ENCODE measurements at places on chromosomes 12 and 14. TPM values are rescaled to one million over a fixed set of nuclear protein-coding genes. Genes with fewer than 3 reads are reported as not detected.
A peak's percentile ranks its signal among the peaks of the same experiment; 100 is the strongest.

Gene PLD4
- 0.12 TPM for total RNA-seq

GRCh38 chr14:80764496-80764895 is 177.0 kb downstream of the CEP128 start:
- DNase-seq = no peak

Gene FIGNL2
- total RNA-seq = 0.27 TPM

DNA sequence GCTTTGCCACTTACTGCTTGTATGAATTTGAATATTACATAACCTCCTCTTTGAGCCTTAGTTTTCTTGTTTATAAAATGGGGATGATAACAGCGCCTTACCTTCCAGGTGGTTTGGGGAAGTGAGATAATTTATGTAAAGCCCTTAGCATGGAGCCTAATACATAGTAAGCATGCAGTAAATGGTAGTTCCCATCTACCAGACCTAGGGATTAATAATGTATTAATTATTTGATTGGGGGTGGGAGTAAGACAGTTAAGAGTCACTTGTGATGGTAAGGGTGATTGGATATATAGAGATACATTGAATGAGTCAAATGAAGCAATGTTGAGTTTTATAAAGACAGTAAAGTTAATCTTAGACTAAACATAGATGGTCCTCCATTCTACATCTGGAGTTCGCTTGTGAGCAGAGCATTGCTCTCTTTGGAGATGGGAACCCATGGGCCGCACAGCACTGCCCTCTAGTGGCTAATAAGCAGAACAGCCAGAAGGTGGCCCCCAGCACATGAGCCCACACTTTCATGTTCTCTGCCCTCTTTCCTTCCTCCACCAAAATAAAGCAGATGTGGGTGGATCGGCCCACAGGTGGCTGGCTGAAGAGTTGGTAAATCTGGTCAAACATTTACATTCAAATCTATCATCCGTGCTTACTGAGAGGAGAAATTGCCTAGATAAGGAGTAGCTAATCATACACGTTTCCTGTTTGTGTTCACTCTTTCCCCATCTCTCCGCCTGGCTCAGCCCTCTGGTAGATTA is 26.5 kb upstream of the TAMALIN start:
- no peak for DNase-seq

- DNase-seq = no peak
These were observed 111.9 kb downstream of the STAB2 start for GRCh38 chr12:103698752-103699560.

DNA sequence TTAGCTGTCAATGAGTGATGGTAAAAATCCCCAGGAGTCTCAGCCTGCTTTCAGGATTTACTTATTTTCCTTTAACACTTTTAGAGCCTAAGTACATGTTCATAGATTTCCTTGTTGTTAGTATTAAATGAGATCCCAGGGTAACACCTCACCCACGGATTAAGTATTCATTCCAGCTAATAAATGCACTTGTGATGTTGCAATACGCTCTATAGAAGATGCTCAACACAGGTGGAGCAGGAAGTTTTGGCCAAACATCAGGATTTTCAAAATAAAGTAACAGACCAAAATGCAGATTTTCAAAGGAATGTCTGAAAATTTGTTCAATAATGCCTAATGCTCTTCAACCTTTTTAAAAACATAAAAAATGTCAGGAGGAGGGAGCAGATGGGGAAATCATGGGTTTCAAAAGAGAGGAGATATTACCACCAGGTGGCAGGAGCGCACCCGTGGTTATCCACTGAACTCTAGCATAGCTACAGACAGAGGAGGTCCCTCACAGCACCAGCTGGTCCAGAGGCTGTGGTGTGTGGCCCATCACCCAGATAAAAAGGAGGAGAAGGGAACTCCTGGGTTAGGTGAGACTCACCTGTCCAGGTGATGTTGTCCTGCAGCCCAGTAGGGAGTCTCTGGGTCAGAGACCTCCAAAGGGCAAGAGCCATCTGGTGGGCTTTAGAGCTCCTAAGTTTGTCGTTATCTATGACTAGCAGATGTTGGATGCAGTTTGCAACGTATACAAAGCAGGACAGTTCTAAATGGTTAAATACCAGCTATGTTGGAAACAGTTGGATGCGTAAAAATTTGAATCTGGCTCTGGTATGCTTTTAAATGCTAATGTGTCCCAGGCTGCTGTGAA is 1158.4 kb upstream of the TMEM132C start:
- DNase-seq = peak; percentile 35

Gene GLIPR1L2
- 0.44 TPM for total RNA-seq

- DNase-seq = no peak
These were observed 30.6 kb upstream of the BTBD6 start for GRCh38 chr14:105217774-105218173.

DNA sequence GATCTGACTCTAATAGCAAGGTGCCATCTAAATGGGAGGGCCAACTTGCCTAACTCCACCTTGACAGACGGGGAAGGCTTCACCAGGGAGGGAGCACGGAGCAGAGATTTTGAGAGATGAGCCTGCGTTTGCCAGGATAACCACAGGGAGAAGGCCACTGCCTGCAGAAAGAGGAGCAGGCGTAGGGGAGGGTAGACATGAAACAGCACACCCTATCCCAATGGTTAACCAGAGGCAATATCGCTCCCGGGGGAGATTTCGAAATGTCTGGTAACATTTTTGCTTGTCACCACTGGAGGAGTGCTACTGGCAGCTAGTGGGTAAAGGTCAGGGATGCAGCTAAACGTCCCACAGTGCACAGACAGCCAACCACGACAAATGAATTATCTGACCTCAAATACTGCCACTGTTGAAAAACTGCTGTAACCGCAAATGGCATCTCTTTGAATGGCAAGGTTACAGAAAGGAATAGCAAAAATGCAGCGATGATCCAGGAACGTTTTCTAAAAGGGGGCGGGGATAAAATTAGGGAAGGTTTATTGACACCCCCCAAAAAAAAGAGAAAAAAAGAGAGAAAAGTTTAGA is 126.0 kb upstream of the ATF7IP start:
- no peak for DNase-seq

- no peak for DNase-seq
These were observed 154.4 kb upstream of the PDE3A start for GRCh38 chr12:20213723-20214625.

DNA sequence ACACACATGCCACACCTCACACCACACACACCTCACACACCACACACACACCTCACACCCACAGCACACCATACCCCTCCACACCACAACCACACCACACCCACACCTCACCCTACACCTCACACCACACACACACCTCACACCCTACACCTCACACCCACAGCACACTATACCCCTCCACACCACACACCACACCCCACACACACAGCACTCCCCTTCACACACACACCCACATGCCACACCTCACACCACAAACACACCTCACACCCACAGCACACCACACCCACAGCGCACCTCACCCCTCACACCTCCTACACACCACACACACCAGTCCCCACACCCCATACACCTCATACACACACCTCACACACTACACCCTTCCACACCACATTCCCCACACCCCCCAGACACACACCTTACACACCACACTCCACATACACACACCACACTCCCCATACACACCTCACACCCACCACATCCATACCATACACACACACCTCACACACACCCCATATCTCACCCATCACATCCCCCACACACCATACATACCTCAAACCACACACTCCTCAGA is 80.0 kb downstream of the ACTN1 start:
- no peak for DNase-seq

- no peak for DNase-seq
These were observed 4.2 kb upstream of the AAAS start for GRCh38 chr12:53325511-53326061.

GRCh38 chr12:50845021-50845647 is 2.4 kb downstream of the TMPRSS12 start:
- no peak for DNase-seq

DNA sequence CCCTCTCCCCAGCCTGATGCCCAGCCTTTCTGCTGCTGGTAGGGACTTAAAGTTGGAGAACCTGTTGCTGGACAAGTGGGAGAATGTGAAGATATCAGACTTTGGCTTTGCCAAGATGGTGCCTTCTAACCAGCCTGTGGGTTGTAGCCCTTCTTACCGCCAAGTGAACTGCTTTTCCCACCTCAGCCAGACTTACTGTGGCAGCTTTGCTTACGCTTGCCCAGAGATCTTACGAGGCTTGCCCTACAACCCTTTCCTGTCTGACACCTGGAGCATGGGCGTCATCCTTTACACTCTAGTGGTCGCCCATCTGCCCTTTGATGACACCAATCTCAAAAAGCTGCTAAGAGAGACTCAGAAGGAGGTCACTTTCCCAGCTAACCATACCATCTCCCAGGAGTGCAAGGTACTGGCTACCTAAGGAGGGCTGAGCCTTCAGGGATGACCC is 1.6 kb downstream of the TSSK4 start:
- DNase-seq = no peak

DNA sequence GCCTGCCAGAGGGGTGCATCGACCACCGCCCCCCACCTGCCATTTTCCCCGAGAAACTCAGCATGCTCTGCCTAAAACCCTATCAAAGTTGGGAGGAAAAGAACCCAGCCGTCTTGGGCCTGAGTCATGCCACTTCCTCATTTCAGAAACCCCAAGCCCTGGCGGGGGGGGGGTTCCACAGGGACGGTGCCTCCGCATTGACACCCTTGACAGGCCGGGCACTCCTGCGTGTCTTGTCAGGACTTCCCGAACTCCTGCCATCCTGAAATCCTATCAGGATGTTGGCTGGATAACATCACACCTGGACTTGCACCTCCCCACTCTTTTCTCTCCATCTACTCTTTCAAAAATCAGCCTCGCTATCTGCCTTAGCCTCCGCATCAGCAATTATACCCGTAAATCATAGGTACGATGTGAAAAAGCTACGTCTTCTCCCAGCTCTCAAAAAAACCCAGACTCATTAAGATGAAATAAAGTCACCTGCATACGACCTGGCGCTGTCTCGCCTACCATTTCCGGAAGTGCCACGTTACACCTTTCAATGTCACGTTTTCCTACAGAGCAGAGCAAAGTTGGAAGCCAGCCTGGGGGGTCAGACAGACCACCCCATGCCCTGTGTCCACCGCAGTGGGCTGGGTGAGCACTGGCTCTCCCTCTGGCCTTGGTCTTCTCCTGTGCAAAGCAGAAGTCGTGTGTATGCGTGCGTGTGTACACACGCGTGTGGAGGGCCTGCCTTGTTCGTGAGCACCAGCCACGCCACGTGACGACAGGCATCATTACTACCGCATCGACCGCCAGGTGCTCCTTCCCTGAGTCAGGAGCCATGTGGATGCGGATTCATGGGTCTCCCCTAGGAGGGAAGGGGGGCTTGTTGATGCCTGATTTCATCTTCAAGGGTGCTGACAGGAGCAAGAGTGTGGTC is 96.7 kb downstream of the RFLNA start:
- DNase-seq = peak; percentile 29

DNA sequence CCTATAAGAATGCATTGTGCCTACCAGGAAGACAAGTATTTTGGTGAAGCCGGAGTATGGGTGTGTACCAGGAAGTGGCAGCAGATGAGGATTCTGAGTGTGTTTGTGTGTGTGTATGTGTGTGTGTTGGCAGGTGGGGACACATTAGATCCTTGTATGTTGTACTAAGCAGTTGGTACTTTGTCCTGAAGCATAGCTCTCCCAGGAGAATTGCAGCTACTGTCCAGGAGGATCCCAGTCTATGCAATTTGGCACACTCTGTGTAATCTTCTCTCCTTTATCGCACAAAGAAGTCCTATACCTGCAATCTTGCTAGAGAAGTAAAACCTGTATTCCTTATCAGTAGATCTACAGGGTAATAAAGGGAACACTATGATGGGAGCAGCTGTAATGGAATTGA is 276.5 kb downstream of the PAWR start:
- DNase-seq = no peak

Gene GLIPR1L1
- not detected for total RNA-seq

- DNase-seq = no peak
These were observed 109.1 kb downstream of the VCPKMT start for GRCh38 chr14:50007123-50007903.
